Kidney capillary endothelial cell (primary cell): ENCODE measurements at places on chromosomes 5 and 9.
A peak's percentile ranks its signal among the peaks of the same experiment; 100 is the strongest.

DNA sequence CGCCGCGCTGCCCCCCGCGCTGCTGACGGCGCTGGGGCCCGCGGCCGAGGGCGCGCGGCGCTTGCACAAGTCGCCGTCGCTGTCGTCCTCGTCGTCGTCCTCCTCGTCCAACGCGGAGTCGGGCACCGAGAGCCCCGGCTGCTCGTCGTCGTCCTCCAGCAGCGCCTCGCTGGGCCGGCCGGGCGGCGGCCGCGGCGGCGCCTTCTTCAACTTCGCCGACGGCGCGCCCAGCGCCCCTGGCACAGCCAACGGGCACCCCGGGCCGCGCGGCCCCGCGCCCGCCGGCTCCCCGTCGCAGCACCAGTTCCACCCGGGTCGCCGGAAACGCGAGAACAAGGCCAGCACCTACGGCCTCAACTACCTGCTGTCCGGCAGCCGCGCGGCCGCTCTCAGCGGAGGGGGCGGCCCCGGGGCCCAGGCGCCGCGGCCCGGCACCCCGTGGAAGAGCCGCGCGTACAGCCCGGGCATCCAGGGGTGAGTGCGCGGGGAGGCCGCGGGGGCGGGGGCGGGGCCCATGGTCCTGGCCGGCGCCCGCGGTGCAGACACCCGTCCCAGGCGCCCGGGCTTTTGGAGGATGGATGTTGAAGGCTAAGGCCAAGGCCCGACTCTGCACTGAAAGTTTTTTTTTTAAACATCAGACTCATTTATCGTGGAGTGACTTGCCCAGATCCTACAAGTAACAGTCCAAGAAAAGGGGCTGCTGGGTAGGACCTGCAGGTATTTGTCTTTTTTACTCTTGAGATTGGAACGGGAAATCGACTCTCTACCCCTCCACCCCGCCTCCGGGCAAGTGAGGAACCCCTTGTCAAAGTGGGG lies 1.2 kb downstream of the TENT4A start:
- no peak for DNase-seq

GRCh38 chr5:31854181-31855133 lies 215.5 kb downstream of the PDZD2 start:
- DNase-seq, result peak; percentile 43

DNA sequence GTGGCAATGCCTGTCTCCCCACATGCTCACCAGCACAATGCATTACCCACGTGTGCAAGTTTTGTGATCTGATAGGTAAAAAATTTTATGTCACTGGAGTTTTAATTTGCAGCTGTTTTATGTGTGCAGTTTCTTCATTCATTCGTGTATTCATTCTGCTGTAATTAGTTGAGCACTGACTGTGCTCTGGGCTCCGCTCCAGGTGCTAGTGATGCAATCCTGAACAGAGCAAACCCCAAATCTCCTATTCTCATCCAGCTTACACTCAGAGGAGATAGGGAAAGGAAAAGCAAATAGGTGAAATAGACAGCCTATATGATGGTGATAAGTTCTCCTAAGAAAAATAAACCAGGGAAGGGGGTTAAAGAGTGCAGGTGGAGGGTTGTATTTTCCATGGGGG lies 148.4 kb downstream of the TENT4A start:
- no peak for DNase-seq

DNA sequence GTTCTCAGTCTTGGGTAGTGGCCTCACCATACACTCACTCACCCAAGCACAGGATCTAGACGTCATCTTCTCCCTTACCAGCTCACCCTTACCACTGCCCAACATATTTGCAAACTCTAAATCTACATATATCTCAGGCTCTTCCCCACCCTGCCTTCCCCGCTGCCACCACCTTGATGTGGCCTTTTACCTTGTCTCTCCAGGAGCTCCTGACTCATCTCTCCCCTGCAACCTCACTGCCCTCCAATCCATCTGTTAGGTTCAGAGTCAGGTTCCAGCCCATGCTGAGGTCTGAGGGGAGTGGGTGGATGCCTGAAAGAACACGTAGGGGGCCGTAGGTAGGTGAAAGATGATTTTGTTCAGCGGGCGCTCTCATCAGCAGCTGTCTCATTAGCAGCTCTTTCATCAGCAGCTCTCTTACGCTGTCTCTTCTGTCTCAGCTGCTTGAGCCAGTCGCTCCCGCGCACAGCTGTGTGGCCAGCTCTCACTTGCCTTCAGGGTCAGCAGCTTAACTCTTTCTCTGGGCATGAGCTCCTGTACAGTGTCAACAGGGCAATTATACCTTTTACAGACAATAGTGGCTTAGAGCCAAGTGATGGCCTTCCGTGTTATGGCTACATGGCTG lies 23.1 kb upstream of the CKMT2 start:
- no peak for DNase-seq

DNA sequence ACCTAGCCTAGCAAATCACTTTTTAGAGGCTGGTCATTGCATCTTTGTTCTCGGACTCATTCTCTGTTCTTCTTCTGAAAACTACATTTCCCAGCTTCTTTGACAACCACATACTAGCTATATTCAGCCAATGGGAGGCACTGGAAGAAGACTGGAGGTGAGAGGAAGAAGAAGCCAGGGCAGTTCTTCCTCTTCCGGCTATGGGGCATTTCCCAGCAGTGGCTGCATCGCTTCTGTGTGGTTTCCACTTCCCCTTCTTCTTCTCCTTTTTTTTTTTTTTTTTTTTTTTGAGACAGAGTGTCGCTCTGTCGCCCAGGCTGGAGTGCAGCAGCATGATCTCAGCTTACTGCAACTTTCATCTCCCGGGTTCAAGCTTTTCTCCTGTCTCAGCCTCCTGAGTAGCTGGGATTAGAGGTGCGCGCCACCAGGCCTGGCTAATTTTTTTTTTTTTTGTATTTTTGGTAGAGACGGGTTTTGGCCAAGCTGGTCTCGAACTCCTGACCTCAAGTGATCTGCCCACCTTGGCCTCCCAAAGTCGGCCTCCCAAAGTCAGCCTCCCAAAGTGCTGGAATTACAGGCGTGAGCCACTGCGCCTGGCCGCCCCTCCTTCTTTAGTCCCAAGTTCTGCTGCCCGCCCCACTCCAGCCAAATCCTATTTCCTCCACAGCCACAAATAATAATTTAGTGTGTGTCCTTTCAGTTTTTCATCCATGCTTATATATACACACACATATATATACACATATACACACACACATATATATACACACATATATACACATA lies 6.9 kb upstream of the UBAP1 start:
- no peak for DNase-seq

- no peak for DNase-seq
Observed at GRCh38 chr9:127165116-127165515, 42.7 kb upstream of the ANGPTL2 start.

- no peak for DNase-seq
Observed at GRCh38 chr5:58064801-58065200, 395.1 kb downstream of the PLK2 start.

- peak; percentile 56 for DNase-seq
Observed at GRCh38 chr5:171647043-171647903, 138.3 kb upstream of the SMIM23 start.

DNA sequence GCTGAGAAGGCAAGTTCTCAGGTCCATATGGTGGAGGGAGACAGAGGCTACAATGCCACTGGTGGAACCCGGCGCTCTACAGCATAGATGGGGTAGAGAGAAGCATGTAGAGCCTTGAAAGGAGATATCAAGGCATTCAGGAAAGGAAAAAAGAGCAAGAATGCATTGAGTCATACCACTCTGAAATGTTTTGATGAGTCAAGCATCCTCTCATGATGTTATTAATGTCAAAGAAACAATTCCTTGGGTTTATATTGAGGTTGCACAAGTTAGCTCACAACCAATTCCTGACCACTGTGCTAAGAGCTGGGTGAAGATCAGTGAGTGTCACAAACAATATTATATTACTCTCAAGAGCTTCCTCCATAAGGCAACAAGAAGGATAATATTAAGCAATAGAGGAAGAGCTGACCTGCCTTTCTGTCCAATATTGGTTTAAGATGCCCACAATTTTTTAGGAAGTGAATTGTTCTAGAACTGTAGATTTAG lies 178.0 kb downstream of the RFK start:
- peak; percentile 88 for DNase-seq

DNA sequence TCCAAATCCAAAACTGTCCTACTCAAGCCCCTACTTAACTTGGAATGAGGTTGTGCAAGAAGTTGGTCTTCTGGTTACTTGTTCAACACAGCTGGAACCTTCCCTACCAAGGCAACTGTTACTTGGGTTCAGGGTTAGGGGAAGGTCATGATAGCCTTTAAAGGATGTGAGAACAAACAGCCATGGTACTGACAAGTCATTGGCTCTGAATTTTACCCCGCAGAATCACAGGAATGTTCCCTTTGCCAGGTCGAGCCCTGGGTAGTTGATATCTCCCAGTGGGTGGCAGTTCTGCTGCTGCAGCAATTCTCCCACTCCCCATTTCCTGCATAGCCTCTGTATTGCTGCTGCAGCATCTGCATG lies 396.1 kb upstream of the MPDZ start:
- DNase-seq, result no peak

DNA sequence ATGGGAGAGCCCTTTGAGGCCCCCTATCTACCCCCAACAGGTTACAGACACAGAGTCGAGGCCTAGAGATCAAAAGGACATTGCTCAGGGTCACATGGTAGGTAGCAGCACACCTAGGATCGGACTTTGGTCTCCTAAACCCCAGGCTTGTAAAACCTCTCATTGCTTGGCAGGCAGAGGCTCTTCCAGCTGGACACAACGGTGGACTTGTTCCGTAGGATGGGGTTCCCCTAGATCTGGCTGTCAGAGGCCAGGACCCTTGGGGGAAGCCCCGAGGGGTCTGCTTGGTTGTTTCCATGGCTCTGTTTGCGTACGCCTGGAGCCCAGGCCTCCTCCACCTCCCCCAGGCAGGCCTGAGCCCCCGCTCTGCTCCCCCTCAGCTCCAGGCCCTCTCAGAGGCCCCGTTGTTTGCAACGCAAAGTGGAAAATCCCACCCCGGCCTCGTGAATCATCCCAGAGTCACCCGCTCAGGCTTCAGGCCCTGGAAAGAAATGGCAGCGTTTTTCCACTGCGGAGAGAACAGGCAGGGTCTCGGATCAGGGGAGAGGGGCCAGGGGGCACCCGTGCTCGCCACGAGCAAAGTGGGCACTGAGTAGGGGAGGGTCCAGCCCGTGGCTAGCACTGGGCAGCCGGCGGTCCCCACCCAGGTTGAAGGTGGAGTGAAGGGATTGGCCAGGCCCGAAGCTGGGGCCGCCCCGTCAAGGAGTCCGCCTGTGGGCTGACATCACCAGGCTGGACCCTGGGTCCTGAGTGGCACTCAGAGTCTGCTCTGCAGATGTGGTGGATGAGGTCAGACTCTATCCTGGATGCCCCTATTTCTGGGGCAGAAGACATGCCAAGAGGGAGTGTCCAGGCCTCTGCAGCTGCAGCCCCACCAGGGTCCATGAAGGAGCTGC lies 19.8 kb downstream of the COL27A1 start:
- DNase-seq, result no peak

DNA sequence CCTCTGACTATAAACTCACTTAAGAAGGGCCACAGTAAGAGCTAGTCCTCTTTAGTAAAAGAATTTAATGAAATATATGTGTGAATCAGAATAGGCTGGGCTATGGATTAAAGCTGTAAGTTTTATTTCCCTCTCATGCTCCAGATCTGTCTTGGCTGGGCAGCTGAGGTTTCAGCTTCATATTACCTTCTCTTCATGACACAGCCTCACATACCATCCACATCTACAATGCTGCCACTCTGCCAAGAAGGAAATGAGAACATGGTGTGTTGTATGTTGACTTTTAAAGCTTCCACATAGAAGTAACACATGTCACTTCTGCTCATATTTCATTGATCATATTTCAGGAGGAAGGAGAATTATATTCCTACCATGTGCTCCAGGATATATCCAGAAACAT lies 776.0 kb upstream of the ACO1 start:
- no peak for DNase-seq

GRCh38 chr9:792331-793260 lies 48.9 kb upstream of the DMRT1 start:
- no peak for DNase-seq

- no peak for DNase-seq
Observed at GRCh38 chr5:91727463-91727862, 344.3 kb upstream of the ARRDC3 start.

- DNase-seq, result no peak
Observed at GRCh38 chr9:90903766-90904424, 102.3 kb downstream of the SYK start.

- DNase-seq, result no peak
Observed at GRCh38 chr9:124733964-124734740, 37.0 kb downstream of the NR6A1 start.

- peak; percentile 52 for DNase-seq
Observed at GRCh38 chr5:157108976-157109375, at the start of gene HAVCR2. HAVCR2 (minus strand) TSS chr5:157109044; CDS start chr5:157108983, 61 bp downstream.

DNA sequence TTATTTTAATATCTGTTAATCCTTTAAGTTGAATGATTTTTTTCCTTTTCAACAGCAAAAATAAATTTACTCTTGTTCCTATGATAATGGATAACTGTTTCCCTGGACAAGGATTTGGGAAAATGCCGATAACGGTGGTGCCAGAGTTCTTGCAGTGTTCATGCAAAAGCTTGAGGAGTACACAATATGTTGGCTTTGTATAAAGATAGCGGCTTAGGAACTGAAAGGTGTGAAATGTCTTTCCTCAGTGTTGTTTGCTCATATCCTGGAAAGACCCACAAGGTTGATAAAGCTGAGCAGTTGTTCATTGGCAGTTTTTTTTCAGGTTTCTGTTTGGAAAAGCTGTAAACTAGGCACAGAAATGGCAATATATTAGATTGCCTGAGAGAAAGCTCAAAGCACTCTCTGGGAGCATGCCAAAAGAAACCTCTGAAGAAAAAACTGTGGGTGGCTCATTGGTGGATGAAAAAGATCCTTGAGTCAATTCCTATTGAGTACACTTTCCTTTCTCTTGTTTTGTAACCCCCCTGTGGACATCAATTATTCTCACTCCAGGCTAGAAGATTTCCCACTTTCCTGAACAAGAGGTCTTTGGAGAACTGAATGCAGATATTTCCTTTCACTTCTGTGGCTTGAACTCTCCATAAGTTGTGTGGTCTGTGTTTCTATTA lies 117.2 kb upstream of the RGMB start:
- no peak for DNase-seq

GRCh38 chr5:123176224-123176937 lies 87.3 kb downstream of the PRDM6 start:
- no peak for DNase-seq
